ENCODE measurements at places on chromosomes 7 and 10.

DNA sequence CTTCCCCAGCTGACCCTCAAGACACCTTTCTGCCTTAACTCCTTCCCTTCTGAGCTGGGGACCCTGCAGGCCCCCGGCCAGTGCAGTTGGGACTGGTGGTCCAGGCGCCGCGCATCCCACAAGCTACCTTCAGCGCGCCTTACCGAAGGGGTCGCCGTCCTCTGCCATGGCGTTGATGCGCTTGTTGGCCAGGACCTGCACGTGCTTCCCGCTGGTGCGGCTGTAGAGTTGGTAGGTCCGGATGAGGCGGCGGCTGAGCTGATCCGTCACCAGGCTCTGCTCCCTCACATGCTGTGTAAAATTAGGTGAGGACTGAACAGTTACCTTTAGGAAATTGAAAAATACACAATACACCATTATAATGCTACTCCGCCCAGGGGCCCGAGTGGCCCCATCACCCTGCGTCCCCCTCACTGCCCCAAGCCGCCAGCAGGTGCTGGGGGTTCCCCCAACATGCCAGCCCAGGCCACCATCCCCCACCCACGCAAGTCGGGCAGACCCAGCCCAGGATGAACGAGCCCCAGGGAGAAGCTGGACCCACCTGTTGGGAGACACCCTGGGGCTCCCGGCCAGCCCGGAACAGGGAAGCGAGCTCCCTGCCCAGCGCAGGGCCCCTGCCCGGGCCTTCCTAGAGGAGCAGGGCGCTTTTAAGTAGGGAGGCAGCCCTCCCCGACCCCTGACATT lies 1.2 kb downstream of the FGF8 start:
- no peak for DNase-seq

GRCh38 chr10:63064706-63065105 lies 68.4 kb upstream of the NRBF2 start:
- DNase-seq = no peak

DNA sequence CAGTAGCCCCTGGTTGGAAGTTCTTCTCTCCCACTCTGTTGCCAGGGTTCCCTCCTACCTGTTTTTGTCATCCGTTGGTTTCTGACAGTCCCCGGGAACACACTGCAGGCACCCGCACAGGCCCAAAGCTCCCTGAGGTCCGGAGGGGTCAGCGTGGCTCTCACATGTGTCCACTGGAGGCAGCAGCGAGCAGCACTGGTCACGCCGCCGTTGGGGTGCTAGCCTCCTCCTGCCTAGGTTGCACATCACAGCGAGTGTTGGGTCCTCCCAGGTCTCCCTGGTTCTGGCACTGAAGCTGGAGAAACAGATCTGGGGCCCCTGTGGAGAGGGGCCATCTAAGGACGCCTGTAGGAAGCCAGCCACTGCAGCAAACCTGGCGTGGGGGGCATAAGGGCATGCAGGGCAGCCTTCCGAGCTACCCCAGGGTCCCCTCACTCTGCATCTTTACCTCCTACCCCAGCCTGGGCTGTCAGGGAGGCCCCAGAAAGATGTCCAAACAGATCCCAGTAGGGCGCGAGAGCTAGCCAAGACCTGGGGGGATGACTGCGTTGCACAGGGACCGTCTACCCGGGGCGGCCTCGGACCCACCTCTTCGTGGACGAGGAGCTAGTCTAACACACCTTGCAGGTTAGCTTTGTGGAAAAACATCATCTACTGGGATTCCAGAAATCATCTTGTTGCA lies 28.9 kb downstream of the LRRC27 start:
- DNase-seq = no peak

- no peak for DNase-seq
Observed at GRCh38 chr7:124712017-124712416, 53.6 kb downstream of the GPR37 start.

- DNase-seq = no peak
Observed at GRCh38 chr7:17320657-17321056, 22.2 kb downstream of the AHR start.

DNA sequence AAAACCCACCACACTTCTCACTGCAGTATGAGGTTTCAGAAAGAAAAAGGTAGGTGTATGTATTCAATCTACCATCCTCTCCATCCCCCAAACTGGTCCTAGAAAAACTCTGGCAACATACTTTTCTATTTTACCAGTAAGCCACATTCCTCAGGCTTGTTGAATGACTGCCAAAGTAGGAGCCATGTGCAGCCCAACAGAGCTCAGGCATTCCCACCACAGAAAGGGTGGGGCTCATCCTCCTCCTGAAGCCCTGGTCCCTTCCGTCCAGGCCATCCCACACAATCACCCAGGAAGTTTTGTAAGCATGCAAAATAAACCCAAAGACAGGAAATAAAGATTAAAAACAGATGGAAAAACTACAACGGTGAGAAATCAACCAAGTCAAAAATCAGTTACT lies 57.2 kb downstream of the MAD1L1 start:
- DNase-seq = no peak

GRCh38 chr7:1122832-1123501 lies 35.1 kb downstream of the GPER1 start:
- no peak for DNase-seq

- DNase-seq = no peak
Observed at GRCh38 chr10:2925631-2926030, 141.7 kb upstream of the PFKP start.

DNA sequence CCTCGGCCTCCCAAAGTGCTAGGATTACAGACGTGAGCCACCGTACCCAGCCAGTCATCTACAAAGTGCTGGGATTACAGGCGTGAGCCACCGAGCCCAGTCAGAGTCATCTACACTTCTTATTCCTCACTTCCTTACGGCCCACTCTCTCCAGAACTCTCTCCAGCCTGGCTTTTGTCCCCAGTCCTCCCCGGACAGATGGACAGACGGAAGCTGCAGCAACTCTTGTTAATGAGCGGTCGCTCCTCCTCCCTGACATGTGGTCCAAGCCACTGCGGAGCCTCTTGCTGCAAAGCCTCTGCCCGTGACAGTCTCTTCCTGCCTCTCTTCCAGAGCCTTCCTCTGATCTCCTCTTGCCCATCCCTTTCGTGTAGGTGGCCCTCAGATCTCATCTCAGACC lies 45.9 kb downstream of the TMEM270 start:
- DNase-seq = no peak

- no peak for DNase-seq
Observed at GRCh38 chr7:732556-732955, 5.5 kb upstream of the PRKAR1B start.

DNA sequence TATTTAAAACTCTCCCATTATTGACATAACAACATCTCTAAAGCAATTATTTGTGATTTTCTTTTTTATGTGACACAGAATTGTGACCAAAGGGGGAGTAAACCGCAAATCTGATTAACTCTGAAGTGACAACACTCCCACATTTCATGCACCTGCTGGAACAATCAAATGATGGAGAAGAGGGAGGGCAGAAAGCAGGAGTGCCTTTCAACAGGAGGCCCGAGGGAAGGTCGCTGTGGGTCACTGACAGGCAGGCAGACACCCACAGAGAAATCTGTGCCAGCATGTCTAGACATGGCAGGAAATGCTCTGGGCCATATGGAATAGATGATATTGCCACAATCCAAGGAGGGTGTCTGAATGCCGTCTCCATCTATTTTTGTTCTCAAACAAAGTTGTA lies 247.3 kb downstream of the DOCK4 start:
- DNase-seq = no peak

DNA sequence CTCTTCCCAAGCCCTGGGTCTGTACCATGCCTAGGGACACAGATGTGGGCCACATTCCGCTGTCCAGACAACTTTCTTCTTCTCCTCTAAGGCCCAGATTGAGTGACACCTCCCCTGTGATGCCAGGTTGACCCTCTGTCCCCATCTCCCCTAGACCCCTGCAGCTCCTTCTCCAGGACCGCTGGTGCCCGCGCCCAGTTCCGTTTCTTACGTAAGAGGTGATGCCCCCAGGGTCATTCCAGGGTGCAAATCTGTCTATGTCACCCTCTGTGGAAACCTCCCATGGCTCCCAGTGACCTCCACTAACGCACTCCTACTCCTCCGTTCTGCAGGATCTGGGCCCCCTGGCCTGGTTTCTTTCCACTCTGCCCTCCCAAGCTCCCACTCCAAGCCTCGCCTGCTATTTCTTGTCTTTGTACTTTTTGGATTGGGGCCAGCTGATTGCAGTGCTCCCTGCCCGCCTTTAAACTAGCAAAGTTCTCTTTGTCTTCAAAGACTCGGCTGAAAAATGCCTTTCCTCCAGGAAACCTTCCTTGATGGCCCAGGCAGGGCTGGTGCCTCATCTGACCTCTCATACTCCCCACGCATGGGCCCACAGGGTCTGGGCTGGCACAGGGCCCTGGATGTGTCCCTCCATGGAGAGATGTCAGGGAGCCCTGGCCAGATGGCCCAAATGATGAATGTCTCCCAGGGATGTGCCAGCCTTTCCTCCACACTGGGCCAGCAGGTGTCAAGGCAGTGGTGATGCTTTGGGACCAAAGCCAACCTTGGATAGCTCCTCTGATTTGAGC lies 21.3 kb upstream of the ELN start:
- DNase-seq = no peak

All from GM18507 (cell line).